Muscle of leg (tissue), 16 donors: ENCODE measurements at places on chromosomes 4 and X.
A peak's percentile ranks its signal among the peaks of the same experiment; 100 is the strongest.

DNA sequence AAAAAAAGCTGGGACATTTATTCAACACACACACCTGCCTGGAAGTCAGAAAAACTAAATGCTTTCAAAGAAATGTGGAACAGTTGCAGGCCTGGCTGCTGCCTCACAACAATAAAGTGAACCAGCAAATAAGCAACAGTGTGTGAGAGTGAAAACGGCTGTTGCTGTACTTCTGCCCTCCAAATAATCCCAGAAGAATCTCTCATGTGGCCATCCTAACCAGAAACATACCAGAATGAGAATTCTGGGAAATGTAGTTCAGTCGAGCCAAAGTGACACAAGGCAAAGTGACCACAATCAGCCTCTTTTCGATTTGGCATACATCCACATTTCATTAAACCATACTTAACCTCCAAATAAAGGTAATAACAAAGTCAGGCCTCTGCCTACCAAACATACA lies 204.5 kb downstream of the SLC7A11 start:
- DNase-seq: peak; percentile 84

- DNase-seq: no peak
Observed at GRCh38 chr4:97994765-97995465, 148.4 kb downstream of the STPG2 start.

- peak; percentile 86 for DNase-seq
Observed at GRCh38 chr4:129335276-129335675, 239.3 kb downstream of the C4orf33 start.

DNA sequence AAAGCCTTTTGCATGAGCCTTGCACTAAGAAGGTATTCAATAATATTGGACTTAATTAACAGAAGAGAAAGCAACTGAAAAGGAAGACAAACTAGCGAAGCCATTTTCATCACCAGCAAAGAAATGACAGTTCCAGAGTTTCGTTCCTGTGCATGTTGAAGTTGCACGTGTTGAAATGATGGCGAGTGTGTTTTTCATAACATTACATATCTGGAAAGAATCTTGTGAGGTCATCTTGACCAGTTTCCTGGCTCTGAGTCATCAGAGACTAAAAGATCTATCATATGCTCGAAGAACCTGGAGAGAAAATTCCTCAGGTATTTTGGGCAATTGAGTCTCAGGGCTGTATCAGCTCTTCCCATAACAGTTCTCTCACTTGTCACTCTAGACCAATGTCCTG lies 106.2 kb upstream of the MAML3 start:
- DNase-seq: peak; percentile 52

GRCh38 chrX:107845625-107846024 lies 20.0 kb downstream of the MID2 start:
- no peak for DNase-seq

DNA sequence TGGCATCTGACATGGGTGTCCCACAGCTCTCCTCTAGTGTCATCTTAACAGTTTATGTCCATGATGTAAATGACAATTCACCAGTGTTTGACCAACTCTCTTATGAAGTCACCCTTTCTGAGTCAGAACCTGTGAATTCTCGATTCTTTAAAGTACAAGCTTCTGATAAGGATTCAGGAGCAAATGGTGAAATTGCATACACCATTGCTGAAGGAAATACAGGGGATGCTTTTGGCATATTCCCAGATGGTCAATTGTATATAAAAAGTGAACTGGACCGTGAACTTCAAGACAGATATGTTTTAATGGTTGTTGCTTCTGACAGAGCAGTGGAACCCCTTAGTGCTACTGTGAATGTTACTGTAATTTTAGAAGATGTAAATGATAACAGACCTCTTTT lies 4.6 kb downstream of the FAT4 start:
- DNase-seq: no peak

DNA sequence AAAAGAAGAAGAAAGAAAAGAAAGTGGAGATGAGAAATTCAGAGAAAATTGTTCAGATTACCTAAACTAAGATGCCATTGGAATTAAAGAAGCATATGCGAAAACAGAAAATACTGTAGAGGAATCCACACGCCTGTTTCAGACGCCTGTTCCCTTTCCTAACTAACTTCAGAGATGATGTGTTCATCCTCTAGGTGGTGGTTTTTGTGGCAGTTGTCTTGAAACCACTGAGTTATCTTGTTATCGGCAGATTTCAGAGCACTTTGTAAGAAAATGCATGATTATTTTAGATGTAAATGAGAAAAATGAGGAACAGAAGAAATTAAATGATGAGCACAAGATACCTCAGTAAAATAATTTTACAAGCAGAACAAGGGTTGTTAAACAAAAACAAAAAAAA lies 48.3 kb downstream of the FUNDC1 start:
- DNase-seq: no peak

- no peak for DNase-seq
Observed at GRCh38 chrX:55480390-55481062, 9.1 kb downstream of the USP51 start.

DNA sequence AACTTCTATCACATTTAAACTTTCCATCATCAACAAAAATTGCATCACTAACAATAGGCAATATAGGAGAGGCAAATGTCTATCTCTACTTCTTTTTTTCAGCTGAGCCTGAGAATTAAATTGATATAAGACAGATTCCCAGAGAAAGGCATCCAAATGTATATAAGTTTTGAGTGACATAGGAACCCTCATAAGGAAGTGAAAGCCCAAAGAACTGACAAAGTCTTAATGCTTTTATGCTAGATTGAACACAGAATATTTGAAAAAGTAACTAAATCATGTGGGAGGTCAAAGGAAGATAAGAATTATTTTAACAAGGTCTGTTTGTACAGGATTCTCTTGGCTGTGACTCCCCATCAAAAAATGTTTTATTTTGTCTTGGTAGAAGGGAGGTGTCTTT lies 714.9 kb downstream of the GRXCR1 start:
- no peak for DNase-seq

GRCh38 chrX:63661676-63662075 lies 123.3 kb downstream of the ARHGEF9 start:
- no peak for DNase-seq

DNA sequence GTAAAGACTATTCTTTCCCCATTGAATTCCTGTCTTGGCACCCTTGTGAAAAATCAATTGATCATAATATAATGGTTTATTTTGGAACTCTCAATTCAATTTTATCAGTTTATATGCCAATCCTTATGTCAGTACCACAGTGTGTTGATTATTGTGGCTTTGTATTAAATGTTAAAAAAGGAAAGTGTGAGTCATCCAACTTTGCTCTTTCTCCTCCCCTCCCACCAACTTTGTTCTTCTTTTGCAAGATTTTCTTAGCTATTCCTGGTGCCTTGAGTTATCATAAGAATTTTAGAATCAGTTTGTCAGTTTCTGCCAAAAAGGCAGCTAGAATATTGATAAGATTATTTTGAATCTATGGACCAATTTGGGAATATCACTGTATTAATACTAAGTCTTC lies 11.2 kb upstream of the RNF175 start:
- DNase-seq: no peak

- DNase-seq: peak; percentile 12
Observed at GRCh38 chr4:52619591-52619931, 39.5 kb downstream of the USP46 start.

DNA sequence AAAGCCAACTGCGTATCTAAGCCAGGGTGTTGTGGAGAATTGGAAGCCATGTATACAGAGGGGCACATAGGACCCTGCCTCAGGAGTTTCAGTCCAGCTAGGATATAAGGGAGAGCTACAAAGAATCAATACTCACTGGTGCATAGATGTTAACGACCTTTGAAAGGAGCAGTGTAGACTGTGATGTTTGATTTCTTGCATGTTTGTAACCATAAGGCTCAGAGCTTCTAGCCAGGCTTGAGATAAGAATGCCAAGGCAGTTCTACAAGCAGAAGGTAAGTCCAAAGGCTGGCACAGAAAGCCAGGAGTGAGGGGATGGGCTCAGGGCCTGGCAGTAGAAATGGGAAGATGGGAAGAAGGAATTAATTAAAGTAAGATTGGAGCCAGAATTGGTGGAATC lies 75.7 kb downstream of the CC2D2A start:
- no peak for DNase-seq

- DNase-seq: no peak
Observed at GRCh38 chrX:155951237-155951789, 46.2 kb upstream of the IL9R start.

DNA sequence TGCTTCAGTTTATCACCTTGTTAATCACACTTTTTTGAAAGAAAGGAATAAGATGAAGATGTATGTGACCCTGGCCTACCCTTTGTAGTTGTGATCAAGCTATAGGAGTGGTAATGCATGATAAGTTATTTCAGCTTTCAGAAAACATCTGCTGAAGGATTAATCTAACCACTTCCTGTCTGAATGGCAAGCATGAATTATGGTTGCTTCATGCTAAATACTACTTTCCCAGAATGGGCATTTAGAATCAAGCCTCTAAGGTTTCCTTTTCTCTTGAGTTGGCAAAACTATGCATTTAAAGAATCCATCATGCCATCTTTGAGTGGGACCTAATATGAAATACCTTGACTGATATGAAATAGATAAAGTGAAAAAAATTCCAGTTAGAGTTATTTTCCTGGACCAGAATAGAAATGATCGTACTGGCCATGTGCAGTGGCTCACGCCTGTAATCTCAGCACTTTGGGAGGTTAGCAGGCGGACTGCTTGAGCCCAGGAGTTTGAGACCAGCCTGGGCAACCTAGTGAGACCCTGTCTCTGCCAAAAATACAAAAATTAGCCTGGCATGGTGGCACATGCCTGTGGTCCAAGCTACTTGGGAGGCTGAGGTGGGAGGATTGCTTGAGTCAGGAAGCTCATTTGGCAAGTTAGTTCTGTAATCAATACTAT lies 59.1 kb downstream of the ANXA3 start:
- no peak for DNase-seq

DNA sequence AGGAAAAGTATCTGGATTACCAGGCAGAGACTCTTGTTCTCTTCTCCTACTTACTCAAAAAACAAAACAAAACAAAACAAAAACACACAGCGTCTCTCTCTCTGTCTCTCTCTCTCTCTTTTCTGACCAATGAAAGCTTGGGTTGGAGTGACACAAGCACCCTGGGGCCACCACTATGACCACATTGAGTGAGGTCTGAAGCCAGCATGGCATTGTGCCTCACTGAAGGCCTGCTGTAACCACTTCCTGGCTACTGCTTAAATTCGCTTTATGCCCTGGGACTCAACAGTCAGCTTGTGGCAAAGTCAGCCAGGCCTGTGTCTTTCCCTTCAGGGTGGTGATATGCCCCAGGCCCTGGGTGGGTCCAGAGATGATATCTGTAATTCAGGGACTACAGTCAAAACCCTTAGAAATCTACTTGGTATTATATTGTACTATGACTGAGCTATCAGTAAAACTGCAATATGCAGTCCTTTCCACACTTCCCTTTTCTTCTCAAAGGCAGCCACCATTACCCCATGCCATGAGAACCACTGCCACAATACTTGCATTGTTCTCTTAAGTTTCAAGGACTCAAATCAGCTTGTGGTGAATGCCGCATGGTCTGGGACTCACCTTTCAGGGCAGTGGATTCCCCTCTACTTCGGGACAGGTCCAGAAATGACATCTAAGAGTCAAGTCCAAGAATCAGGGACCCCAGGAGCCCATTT lies 606.8 kb upstream of the KLHL4 start:
- DNase-seq: no peak

GRCh38 chr4:155510771-155511170 lies 134.0 kb upstream of the MAP9 start:
- no peak for DNase-seq

- no peak for DNase-seq
Observed at GRCh38 chr4:99625369-99625768, 32.3 kb downstream of the C4orf54 start.

- DNase-seq: no peak
Observed at GRCh38 chr4:151921811-151922210, 161.0 kb upstream of the GATB start.

DNA sequence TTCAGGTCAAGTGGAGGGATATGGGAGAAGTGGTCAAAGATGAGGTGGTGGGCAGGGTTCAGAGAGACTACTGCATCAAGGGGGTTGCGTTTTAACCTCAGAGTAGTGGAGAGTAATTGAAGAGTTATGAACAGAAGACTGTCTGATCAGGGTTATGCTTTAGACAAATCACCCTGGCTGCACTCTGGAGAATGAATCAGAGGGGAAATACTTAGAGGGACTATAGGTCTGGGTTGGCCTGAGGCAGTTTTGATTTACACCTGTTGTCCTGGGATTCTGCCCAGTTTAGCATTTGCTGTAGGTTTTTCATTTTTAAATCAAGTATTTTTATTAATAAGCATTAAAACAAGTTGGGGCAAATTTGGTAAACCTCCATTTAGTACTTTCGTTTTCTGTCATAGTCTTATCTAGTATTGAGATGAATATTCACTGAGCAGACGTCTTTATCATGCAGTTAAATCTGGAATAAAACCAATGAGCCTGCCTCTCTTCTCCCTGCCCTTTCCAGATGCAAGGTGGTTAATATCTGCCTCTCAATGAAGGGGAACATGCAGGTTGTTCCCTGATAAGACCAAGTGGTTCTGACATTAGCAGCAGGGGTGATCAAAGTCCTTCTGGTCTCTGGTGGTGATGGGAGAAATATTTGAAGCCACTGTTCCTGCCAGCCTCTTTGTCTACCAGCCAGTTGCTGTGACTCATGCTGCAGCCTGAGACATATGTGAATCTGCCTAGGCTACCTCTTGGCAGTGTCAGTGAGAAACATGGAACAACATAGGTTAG lies 116.0 kb upstream of the RPS6KA3 start:
- peak; percentile 30 for DNase-seq

DNA sequence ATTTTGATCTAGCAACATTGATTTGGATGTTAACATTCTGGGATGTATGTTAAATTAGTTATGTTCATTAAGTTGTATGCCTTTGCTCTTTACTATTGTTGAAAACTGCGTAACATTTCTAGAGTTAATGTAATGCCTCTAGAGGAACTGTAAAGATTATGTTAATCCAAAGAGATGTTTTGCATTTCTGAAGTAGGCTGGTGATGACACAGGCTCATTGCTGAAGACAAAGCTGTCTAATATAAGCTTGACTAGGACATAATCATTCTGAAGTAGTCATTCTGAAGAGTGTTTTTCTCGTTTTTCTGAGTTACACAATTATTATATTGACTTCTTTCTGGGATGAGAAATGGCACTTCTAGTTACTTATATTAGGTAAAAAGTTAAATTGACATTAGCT lies 72.9 kb downstream of the LRP2BP start:
- DNase-seq: no peak

GRCh38 chr4:36273276-36273675 lies 8.1 kb upstream of the DTHD1 start:
- no peak for DNase-seq

- no peak for DNase-seq
Observed at GRCh38 chr4:37948542-37948941, 11.7 kb upstream of the PTTG2 start.

- no peak for DNase-seq
Observed at GRCh38 chr4:93879919-93880318, 51.4 kb downstream of the ATOH1 start.
